ENCODE measurements at places on chromosomes 11 and 22.

DNA sequence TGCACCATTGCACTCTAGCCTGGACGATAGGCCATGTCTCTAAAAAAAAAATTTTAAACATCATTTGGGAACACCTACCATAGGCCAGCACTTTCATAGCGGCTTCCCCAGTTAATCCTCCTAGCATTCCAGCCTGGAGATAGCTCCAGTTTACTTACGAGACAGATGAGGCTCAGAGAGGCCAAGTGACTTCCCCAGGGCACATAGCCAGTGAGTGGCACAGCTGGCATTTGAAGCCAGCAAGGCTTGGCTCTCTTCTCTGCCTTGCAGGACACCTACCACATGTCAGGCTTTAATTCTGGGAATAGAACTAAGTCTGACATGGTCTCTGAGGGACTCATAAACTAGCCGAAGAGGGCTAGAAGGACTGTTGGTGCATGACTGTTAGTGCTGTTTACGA, 4.9 kb upstream of the TAGLN start:
- no peak for DNase-seq

GRCh38 chr11:123586568-123586967, 67.9 kb downstream of the SCN3B start:
- DNase-seq: no peak

GRCh38 chr11:109789901-109790300, 303.3 kb upstream of the ZC3H12C start:
- DNase-seq: peak; percentile 90

DNA sequence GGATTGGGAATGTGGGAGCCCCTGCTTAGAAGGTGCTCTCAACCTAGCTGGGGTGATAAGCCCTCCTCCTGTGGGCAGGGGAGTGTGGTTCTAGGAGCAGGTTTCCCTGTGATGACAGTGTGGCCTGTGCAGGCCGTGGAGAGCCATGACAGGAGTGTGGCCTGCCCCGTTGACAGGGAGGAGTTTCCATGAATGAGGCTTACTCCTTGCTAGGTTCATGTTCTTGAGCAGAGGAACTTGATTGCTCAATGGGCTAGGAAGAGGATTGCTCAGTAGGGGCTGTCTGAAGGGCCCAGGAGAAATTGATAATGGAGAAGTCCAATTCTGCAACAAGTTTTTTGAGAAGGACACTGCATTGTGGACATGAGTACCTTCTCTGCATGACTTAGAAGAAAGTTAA, 92.0 kb downstream of the PPP6R3 start:
- no peak for DNase-seq

GRCh38 chr11:107014871-107015270, 3.4 kb downstream of the GUCY1A2 start:
- DNase-seq: no peak

DNA sequence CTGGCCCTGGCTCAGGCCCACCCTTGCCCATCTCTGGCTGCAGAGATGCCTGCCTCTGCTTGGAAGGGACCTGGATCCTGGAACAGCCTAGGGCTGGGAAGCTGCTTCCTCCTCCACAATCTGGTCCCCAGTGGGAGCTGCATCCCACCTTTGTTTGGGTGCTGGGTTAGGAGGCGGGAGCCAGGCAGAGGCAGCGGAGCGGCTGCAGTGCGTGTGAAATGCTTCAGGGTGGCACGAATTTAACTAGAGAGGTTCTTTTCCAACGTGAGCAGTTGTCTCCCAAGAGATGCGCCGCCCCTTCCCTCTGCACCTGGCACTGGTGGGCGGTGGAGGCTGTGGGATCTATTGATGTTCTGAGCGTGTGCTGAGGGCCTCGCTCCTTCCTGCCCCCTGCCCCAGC, 31.6 kb downstream of the BRSK2 start:
- DNase-seq: no peak

- DNase-seq: peak; percentile 53
Observed at GRCh38 chr11:100010393-100010792, 676.7 kb upstream of the ARHGAP42 start.

DNA sequence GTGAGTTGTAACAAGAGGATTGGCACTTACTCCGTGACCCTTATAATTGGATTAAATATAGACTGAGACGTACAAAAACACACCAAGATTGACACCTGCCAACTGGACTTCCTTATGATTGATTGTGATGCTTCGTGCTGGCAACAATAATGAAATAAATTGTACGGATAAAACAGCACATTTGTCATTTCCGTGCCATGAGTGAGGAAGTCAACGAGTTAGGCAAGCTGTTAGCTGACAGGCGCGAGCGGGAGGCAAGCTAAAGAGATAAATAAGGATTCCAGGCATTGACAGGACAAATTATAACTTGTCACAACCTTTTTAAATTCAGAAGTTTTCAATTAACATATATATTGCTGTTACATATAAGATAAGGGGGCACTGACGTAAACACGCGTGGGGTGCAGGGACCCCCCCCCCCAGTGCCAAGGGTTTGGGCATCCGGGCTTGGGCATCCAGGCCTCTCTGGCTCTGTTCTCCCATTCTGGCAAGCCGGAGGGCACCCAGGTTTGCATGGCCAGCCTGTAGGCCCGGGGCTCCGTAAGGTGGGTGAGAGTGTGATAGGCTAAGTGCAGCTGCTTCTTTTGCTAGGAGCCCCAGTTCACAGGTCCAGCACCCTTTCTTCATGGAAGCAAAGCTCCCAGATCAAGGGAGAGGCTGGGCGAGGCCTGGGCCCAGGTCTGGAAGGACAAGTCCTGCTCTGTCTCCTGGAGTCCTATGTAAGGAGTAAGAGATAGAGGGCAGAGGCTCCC, 11.2 kb upstream of the PAX6 start:
- DNase-seq: peak; percentile 11

DNA sequence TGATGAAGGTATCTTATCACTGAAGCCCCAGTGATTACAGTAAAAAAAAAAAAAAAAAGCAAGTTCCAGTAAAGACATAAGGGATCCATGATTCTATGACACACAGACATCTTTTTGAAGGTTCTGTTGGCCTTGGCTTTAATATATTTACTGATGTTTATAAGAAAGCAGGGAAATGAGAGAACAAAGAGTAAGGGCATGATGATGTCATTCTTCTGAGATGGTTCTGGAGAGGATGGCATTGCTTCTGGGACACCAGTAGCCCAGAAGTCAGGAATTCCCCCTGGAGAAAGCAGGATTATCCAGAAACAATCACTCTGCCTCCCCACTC, 233.6 kb downstream of the FAM76B start:
- no peak for DNase-seq

GRCh38 chr22:23531283-23531956, 48.7 kb downstream of the IGLL1 start:
- no peak for DNase-seq

DNA sequence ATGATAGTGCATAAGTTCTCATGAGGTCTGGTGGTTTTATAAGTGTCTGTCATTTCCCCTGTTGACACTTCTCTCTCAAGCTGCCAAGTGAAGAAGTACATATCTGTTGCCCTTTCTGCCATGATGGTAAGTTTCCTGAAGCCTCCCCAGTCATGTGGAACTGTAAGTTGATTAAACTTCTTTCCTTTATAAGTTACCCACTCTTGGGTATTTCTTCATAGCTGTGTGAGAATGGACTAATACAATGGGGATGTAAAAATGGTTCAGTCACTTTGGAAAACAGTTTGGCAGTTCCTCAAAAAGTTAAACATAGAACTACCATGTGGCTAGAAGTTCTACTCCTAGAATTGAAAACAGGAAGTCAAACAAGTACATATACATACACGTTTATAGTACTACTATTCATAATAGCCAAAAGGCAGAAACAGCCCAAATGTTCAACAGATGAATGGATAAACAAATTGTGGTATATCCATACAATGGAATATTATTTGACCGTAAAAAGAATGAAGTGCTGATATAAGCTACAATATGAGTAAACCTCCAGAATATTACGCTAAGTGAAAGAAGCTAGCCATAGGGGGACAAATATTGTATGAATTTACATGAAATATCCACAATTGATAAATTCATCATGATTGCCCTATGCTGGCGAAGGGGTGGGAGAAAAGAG, 16.0 kb upstream of the DKK3 start:
- no peak for DNase-seq

DNA sequence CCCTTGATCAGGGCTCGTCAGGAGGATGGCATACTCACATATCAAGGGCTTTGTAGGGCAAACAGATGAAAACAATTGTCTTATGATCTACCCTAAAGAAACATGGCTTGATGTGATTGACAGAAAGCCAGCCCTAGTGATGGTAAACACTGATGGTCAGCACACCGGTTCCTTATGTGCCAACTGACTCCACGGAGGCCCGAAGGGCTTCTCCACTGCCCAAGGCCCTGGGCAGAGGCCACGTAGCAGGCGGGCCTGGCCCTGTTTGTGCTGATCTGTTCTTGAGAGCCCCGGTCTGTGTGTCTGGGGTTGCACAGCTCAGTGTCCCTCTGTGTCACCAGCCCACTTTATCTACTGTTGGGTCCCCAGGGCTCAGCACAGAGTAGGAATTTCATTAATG, 115.2 kb downstream of the GRIK4 start:
- no peak for DNase-seq

DNA sequence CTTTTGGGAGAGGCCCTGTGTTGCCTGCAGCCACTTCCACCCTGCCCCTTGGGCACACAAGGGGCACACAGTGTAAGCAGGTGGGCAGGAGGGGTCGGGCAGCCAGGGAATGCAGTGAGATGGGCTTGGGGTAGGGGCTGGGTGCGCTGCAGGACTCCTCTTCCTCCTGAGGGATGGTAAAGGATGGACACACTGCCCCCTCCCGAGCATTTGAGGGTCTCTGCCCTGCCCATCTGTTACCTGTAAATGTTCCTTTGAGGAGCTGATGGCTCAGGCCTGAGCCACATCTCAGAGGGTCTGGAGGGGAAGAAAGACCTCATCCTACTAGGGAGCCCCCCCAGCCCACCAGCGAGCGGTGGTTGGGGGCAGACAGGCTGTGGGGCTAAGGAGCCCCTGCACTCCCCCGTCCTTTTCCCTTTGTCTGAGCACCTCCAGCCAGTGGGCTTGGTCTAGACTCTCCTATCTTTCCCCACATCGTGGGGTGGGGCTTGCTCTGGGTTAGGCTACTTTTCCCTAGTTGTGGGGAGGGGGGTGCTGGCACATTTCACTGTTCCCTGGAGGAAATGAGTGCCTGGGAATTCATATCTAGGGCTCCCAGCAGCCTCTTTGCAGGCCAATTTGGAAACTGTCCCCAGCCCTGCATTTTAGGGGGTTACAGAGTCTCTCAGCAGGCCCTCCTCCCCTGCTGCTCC, 1.7 kb upstream of the TSSC4 start:
- DNase-seq: no peak

- DNase-seq: no peak
Observed at GRCh38 chr22:27526901-27527300, 274.7 kb downstream of the MN1 start.

DNA sequence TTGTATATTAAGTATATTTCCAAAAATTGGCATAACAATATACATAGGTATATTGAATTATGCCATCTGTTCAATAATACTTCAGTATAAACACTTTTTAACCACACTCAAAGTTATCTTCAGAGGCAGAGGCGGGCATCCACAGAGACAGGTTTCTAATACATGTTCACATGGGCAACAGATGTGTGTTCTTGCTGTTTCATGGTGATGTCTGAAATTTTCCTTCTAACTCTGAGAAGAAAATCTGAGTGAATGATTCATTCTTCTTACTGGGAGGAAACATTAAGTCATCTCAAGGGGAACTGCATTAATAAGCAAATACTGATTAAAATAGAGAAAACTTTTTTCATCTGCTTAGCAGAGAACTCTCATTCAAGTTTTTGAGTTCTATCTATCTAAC, 1074.5 kb downstream of the LRRC4C start:
- DNase-seq: no peak

DNA sequence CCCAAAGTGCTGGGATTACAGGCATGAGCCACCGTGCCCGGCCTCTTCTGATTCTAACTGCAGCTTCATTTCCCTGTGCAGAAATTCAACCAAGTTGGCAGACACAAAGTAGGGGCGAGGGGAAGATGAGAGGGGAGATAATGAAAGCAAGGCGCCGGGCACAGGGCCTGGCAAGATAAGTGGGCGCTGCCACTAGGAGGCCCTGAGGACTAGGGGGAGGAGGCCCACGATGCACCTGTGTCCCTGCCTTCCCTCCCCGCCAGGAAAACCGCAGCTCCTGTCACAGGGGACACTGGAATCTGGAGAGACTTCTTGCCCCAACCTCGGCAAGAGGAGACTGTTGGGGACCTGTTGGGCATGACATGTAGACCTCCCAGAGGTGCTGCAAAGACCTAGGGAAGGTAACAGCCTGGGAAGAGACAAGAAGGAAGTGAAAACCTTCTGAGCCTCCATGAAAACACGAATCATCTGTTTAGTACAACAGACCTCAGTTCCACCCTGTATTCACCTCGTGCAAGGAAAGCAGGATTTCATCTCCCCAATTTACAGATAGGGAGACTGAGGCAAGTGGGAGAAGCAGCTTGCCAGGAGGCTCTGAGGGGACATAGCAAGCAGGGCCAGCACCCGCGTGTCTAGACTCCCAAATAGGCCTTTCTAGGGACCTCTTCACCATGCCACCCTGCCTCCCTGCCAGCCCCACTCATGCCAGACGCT, 3.1 kb upstream of the LGALS1 start:
- no peak for DNase-seq

GRCh38 chr22:17884893-17885292, 110.6 kb upstream of the BID start:
- no peak for DNase-seq

DNA sequence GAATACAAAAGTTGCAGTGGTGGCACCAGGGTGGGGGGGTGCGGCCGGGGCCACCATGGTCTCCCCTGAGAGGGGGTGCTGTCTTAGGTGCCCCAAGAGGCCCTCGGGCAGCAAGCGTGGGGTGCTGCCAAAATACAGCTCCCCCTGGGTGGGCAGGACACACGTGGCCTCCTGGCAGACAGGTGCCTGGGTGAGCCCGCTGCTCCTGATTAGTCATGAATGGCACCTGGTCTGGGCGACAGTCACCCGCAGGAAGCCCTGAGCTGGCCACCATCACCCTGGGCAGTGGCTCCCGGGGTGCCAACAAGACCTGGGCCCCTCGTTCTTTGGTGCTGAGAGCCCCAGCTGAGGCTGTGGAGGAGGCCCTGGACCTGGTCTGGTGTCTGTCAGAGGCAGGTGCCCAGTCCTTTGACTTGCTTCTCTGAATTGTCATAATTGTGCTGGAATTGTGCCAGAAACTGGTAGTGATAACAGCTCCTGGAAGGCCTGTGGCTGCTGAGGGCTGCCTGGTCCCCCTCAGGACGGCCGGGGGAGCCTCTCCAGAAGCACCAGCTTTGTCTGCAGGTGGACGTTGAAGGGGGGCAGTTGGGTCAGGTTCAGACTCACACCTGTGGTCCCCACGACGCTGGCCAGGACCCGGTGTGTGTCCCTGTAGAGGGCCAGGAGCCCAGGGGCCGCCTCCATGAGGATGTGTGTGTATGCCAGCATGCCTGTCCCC, 14.8 kb downstream of the ALG12 start:
- DNase-seq: no peak

GRCh38 chr22:30662040-30662439, 5.6 kb downstream of the DUSP18 start:
- no peak for DNase-seq
